ENCODE measurements at places on chromosomes 5 and 9.

DNA sequence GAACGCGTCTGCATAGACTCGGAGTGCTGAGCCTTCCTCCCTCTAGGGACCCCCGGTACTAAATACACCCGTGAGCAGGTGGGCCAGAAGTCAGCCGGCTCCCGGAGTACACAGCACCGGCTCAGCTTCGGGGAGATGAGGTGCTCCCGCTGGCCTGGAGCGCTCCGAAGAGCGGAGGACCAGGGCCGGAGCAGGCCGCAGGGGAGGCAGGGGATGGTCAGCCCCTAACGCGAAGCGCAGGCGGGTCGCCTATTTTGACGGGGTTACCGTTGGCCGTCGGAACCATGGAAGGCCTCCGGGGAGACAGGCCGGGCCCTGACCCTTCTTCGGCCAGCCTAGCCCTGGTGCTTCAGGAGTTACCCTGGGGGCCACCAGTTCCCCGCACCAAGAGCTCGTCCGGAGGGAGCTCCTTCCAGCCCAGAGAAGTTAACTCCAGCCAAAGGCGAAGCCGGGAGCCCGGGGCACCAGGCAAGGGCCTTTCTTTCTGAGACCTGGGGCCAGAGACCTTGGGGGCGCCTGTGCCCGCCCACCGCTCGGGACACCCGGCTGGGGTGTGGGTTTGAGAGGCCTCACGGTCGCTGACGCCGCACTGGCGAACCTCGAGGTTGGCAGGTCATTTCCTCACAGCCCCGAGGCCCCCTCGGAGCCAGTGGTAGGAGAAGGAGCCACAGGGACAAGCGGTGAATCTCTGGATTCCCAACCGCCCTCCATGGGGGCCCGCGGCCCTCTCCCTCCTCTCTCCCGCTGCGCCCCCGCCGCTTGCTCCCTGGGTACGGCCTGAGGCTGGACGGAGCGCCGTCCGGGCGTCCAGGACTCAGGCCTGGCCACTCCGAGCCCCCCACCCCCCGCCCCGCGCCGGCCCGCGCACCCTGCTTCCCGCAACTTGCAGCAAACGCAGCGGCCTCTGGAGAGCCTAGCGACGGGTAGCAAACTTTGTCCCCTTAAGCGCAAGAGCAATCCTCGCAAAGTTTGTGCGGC lies 3.4 kb upstream of the IRX4 start:
- no peak for DNase-seq

- no peak for DNase-seq
These were observed 72.1 kb downstream of the C7 start for GRCh38 chr5:40981420-40981819.

GRCh38 chr5:179516221-179516620 lies 34.1 kb upstream of the RUFY1 start:
- no peak for DNase-seq

DNA sequence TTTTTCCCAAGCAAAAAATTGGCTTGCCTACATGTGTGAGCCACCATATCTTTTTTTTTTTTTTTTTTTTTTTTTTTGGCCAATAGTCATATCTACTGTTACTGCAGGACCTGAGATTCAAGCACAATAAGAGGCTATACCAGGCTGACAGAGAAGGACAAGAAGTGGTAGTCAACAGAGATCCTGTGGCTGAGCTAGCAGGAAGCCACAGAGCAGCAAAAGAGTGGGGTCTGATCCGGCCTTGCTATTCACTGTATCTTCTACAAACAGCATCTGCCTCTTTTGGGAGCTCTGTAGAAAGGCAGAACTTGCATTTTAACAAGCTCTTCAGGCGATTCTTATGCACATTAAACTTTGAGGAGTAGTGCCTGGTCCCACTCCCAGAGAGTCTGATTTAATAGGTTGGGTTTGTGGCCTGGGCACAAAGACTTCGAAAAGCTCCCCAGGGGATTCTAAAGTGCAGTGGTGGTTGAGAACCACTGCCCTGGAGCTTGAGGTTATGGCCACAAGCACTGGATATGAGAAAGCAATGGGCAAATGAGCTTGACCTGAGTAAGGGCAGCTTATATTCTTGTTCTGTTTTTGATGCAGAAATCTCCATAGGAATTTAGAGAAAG lies 162.8 kb downstream of the PIK3R1 start:
- DNase-seq: no peak

- DNase-seq: no peak
These were observed 1.2 kb upstream of the ZNF510 start for GRCh38 chr9:96779089-96779488.

DNA sequence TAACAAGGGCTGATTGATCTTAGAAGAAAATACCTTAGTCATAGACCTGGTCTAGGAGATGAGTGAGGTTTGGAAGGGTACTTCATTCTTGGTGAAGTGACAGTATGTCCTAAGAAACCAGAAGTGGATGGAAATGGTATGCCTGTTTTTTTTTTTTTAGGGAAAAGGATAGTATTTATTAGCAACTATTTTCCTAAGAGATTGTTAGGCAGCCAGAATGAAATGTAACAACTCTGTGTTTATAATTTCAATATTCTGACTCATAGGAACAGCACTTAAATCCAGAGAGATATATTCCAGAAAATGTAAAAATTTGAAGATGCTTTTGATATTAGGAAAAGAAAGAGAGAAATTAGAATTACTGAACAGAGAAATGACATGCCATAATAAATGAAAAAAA lies 21.2 kb upstream of the ARL14EPL start:
- no peak for DNase-seq
